ENCODE measurements at places on chromosomes 1 and 21.

DNA sequence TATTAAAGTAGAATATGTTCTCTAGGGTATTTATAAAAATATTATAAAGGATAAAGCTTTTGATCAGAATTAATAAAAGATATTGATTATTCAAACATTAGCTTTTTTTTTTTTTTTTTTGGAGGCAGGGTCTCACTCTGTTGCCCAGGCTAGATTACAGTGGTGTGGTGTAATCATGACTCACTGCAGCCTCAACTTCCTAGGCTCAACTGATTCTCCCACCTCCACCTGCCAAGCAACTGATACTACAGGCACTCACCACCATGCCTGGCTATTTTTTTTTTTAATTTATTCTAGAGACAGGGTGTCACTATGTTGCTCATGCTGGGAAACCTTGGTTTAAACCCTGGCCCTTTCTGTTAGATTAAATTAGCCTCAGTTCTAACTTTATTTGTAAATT is 188.3 kb downstream of the CLEC20A start:
- DNase-seq = no peak

DNA sequence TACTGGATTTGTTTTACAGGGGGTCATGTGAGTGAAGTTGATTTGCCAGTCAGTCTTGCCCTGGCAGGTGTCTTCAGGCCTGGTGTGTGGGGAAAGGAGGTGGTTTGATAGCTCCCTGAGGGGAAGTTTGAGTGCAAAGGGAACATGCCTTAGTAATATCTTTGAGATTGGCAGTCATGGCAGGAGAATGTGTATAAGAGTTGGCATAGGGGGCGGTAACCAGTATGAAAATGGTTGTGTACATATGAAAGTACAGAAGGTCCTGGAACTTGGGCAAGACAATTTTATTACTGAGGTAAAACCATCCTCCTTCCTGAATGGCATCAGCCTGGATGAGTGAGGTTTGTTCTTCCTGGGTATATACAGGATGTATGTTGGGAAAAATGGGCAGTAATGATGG is 37.6 kb upstream of the PLA2G5 start:
- DNase-seq = no peak

GRCh38 chr1:168726719-168727118 is 2.3 kb downstream of the DPT start:
- DNase-seq = no peak

- DNase-seq = no peak
These were observed 26.5 kb downstream of the RERE start for GRCh38 chr1:8790987-8791386.

DNA sequence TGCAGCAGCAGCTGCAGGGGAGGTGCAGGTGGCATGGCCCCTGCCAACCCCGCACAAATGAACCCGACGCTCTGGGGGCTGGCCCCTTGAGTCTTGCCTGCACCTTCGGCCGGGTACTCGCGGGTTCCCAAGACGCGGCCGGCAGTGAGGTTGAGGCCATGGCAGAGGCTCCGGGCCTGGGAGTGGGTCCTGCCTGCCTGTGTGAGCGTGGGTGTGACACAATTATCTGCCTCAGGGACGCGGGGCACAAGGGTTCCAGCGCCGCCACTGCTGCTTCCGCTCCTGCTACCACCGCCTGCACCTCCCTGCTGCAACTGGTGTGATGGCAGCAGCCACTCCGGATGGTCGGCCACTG is 20.9 kb upstream of the TGFB2 start:
- DNase-seq = no peak

DNA sequence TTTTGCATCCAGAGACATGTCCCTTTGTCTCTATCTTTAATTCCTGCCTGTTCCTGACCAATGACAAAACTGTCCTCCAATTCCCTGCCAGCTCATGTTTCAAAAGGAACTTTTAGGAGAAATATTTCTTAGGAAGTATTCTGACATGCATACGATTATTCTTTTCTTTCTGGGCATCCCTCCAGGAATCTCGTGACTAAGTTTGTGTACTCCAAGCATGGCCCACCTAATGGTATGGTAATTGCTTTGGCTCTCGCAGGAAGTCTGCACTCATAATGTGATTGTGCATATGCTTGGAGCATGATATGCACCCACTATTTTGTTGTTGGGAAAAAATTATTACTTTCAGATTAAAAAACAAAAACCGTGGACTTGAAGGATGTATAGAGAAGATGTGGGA is 256.4 kb downstream of the PRDM2 start:
- no peak for DNase-seq

DNA sequence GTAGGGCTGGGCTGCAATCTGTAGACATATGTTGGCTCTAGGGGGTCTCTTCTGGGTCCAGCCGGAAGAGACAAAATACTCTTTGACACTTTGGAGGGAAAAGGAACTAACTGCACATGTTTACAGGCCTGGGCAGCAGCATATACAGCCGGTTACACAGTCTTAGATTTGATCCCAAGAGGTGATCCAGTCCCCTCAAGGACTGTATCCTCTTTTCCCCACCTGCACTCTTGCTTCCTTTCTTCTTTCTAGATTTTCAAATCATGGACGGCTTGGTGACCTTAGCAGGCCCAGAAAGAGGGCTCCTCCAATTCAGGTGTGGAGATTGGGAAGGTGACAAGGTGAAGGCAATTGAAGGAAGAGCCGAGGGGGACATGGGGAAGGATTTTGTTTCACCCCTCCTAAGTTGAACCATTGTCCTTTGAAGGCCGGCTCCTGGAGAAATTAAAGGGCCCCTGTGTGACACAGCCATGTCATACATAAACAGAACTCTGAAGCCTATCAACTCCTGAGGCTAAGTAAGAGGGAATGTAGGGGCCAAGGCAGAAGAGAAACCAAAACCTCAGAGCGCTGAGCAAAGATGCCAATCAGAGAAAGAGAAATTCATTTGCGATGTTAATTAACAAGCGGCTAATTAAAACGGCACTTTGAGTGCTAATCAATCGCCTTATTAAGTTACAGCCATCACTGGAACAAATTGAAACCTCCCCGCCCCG is 5.9 kb upstream of the BARHL2 start:
- no peak for DNase-seq

- DNase-seq = peak; percentile 77
These were observed 31.5 kb downstream of the CHD5 start for GRCh38 chr1:6148497-6149241.

DNA sequence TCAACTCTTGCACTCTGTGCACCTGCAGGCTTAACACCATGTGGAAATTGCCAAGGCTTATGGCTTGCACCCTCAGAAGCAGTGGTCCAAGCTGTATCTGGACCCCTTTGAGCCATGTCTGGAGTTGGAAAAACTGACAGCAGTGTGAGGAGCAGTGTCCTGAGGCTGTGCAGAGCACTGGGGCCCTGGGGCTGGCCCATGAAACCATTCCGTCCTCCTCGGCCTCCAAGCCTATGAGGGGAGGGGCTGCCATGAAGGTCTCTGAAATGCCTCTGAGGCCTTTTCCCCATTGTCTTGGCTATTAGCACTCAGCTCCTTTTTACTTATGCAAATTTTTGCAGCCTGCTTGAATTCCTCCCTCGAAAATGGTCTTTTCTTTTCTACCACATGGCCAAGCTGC is 126.7 kb downstream of the DISC1 start:
- no peak for DNase-seq

DNA sequence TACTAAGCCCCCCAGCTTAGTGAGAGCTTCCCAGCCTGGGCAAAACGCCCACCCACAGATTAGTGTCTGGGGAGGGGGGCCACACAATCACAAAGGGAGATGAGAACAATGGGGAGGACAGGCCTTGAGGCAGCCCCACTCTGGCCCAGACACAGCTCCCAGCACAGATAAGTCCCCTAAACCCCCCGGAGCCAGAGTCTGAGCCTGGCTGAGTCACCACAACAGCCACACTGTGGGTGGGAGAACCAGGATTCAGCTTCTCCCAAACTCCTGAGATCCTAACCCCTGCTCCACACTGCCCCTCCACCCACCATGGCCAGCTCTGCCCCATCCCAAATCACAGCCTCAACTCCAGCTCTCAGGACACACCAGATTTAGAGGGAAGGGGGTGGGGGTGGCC is 4.2 kb downstream of the NECTIN4 start:
- DNase-seq = no peak

DNA sequence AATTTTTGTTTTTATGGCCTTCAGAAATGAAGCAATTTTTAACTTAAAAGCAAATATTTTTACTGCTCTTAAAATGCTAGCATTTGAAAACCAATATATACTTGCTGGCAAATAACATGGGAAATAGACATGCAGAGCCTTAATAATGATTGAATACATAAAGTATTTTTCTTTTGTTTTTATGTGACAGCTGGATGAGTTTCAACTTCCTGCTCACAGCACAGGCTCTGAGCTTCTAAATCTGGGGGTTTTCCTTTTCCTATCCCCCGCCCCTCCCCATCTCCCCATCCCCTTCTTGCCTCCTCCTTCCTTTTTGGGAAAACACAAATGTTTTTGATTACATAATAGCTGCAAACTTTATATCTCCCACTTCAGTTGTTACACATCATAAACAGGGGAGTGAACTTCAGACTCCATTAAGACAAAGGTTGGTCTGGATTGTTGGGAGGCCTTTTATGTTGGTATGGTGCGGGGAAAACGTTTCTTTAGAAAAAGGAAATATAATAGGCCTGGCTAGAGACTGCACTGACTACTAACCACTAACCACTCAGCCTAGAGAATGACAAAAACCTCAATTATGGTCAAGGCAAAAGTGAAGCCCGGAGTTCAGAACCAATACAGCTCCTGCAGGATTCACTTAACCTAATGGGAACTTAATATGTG is 116.1 kb upstream of the GORAB start:
- DNase-seq = no peak

DNA sequence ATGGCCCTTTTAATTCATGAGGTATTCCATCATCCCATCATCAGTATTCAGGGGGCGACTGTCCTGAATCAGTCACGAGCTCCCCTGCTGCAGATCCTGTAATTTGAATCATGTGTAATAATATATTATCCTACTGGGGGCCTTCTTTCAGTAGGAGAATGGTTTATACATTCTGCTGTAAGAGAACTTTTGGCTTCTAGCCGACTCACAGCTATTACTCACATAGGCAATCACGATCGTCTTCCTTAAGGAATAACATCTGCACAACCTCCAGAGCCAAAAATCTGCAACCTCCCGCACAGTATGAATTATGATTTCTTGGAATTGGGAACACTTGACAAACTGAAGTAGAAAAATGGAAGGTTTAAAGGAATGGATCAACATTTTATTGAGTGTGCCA is 343.0 kb downstream of the USP25 start:
- no peak for DNase-seq

GRCh38 chr1:109816975-109817535 is 53.3 kb upstream of the EPS8L3 start:
- no peak for DNase-seq

DNA sequence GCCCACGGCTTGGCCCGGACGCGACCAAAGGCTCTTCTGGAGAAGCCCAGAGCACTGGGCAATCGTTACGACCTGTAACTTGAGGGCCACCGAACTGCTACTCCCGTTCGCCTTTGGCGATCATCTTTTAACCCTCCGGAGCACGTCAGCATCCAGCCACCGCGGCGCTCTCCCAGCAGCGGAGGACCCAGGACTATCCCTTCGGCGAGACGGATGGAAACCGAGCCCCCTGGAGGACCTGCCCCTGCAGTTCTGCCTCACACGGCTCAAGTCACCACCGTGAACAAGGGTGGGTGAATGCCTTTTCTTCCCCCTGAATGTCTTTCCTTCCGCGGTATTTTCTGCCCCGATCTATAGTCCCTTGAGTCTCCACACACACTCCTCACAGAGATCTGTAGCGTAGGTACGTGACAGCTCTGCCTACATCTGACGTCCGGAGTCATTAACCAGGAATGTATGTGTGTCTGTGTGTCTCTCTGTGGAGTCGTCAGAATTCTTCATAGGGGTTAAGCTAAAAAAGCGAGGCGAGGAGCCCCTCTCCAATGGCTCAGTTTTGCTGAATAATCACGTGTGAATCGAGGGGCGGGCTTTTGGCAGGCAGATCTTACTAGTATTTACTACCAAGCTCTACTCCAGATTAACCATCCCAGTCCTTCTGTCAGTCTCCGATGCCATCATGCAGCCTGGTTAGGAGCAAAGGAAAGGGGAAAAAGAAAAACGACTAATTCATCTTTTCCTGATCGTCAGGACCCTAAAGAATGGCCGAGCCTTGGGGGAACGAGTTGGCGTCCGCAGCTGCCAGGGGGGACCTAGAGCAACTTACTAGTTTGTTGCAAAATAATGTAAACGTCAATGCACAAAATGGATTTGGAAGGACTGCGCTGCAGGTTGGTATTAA is at the start of gene CDKN2C:
Gene CDKN2C (plus strand): TSS at position 635 of the 898 bp plus-strand sequence. CDS start 124 bp downstream, at position 759.
- peak; percentile 73 for DNase-seq

- no peak for DNase-seq
These were observed 161.6 kb upstream of the PTBP2 start for GRCh38 chr1:96559707-96560596.

DNA sequence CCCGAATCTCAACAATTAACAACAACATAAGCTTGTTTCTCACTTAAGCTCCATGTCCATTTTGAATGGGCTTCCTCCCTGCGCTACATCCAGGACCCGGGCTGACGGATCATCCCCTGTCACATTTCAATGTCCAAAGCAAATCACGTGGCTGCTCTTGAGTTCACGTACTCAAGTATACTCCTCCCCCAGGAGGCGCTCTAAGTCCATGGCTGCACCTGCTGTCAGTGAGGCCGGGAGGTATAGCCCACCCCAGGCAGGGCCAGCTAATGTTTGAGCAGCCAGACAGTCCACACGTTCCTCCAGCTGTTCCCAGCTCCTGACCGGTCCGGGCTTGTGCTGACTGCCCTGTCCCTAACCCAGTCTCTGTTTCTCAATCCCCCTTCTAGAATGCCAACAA is 220.8 kb downstream of the SLC35F3 start:
- DNase-seq = peak; percentile 75

- DNase-seq = no peak
These were observed 5.1 kb downstream of the ECHDC2 start for GRCh38 chr1:52916241-52916975.

DNA sequence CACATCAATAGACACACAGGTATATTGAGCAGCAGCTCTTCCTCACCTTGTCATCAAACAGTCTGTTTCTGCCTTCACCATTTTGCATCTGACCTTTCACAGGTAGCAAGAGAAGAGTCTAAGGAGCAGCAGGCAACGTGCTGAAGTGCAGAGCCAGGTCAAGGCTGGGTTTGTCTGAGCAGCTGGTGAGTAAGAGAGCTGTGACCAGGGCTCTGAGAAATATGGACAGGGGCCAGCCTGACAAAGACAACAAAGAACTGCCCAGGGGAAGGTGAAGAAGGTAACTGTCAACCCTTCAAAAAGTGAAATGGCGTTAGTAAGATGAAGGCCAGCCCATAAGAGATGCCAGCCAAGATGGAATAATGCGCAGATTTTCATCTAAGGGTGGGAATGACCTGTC is 58.9 kb upstream of the LRRC8D start:
- DNase-seq = no peak

GRCh38 chr1:117312453-117313138 is 54.7 kb upstream of the MAN1A2 start:
- no peak for DNase-seq

- no peak for DNase-seq
These were observed 398.7 kb downstream of the BRINP2 start for GRCh38 chr1:177569476-177569875.

- no peak for DNase-seq
These were observed 5.1 kb upstream of the OLIG2 start for GRCh38 chr21:33020558-33021100.

DNA sequence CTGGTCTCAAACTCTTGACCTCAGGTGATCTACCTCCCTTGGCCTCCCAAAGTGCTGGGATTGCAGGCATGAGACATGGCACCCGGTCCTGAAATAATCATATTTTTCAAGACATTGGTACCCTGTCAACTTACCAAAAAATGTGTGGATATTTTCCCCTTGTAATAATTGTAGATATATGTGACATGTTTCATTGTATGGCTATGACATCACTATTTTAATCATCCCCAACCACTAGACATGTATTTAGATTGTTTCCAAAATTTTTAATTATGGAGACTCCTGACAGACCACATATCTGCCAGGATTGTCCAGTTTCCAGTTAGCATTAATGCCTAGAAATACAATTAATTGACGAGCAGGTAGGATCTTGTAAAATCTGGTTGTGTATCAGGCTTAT is 96.7 kb upstream of the NEGR1 start:
- DNase-seq = no peak
